ENCODE measurements at places on chromosomes 12 and 14.

GRCh38 chr12:52759218-52759617, 17.9 kb downstream of the KRT76 start:
- no peak for DNase-seq

DNA sequence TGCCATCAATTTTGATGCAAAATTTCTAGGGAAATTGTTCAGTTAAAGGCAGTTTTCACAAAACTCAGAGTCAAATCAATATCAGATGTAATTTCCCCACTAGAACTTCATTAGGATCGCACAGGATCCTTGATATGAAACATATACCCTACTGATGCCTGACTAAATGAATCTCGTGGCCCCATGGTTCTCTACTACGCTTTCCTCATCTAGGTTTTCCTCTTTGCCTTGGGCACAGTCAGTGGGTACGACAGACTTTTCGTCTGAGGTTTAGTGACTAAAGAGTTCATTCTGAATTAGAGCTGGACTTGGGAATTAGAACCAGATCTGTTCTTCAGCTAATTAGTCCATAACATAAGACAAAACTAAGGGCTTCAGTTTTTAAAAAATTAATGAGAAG, 42.5 kb upstream of the GNPNAT1 start:
- no peak for DNase-seq

- DNase-seq, result no peak
Observed at GRCh38 chr14:99670361-99671234, 13.5 kb upstream of the CYP46A1 start.

DNA sequence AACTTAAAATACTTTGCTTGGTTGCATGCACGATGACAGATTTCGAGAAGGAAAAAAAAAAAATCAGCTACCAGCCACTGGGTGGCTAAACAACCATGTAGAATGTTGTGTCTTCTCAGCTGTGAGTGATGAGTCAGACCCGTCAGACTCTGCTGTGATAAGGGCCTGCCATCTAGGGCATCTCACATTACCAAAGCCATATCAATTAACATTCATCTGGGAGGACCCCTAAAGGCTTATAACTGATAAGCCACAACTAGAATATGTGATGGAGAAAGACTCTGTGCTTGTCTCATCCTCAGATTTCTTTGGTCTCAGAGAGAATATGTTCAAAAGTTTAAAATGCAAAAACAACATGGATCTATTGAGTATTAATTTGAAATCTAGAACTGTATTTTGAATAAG, 111.5 kb downstream of the PAX9 start:
- DNase-seq, result no peak

GRCh38 chr12:74424778-74425177, 112.9 kb upstream of the ATXN7L3B start:
- no peak for DNase-seq

GRCh38 chr14:61992139-61992538, 229.9 kb downstream of the SNAPC1 start:
- no peak for DNase-seq

- no peak for DNase-seq
Observed at GRCh38 chr14:29425705-29426482, 501.8 kb downstream of the PRKD1 start.

GRCh38 chr12:12897302-12897701, 5.9 kb downstream of the GPRC5A start:
- DNase-seq, result no peak

All from smooth muscle cell of the brain vasculature (primary cell).